Activated effector memory CD4-positive, alpha-beta T cell treated with anti-CD3 and anti-CD28 coated beads, Interleukin-2, amount 50 U/mL, for 16 hours (primary cell): ENCODE measurements at places on chromosomes 6 and 20.

- no peak for DNase-seq
Observed at GRCh38 chr20:44627364-44628010, 24.0 kb downstream of the ADA start.

DNA sequence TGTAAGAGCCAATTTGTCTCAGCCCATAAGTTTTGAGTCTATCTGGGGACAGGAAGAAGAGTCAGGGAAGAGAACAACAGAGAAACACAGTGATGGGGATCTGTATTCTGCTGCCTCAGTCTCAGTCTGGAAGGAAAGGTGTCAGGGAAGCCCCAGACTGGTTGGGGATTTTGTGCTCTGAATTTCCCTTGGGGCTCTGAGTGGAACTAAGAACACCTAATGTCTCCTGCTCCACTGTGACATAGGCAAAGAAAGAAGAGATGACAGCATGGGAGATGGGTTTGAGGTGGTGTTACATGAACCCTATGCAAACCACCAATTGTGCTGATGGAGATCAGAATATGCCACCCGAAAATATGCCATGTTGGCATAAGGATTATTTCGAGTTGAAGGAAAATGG is 139.5 kb upstream of the MYLIP start:
- no peak for DNase-seq

- DNase-seq: no peak
Observed at GRCh38 chr20:23147647-23147963, 61.5 kb upstream of the CD93 start.

- no peak for DNase-seq
Observed at GRCh38 chr6:83442752-83443151, 11.9 kb upstream of the ME1 start.

DNA sequence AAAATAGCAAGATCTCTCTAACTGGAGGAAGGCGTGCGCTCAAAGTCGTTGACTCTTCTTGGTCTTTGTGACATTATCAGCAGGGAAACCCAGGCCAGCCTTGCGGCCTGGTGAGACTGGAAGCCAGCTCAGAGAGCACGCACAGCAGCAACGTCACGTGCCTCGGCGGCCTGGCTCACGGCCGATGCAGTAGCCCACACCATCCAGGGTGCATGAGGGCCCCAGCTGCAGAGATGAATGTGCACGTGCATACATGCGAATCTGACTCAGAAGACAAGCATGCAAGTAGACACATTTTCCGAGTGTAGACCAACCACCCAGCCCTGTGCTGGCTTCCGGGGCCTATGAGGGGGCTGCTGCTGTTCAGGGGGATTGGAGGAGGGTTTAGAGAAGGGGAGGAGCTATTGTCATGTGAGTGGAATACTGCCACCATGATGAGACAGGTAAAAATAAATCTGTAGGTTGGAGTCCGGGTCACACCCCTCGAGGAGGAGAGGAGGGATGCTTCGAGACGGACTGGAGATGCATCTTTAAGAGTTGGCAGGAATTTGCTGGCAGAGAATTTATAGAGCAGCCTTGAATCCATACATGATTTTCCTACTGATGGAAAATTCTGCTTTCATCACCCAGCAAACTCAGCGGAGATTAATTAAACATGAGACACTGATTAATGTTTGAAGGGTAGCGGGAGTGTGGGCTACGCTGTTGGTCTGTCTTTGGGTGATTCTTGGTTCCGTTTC is 388.2 kb downstream of the CDH4 start:
- DNase-seq: no peak

GRCh38 chr20:14295770-14296309 is 41.6 kb downstream of the FLRT3 start:
- no peak for DNase-seq

- no peak for DNase-seq
Observed at GRCh38 chr6:19879663-19880062, 42.5 kb downstream of the ID4 start.

GRCh38 chr6:124203812-124204167 is 400.1 kb downstream of the NKAIN2 start:
- no peak for DNase-seq

DNA sequence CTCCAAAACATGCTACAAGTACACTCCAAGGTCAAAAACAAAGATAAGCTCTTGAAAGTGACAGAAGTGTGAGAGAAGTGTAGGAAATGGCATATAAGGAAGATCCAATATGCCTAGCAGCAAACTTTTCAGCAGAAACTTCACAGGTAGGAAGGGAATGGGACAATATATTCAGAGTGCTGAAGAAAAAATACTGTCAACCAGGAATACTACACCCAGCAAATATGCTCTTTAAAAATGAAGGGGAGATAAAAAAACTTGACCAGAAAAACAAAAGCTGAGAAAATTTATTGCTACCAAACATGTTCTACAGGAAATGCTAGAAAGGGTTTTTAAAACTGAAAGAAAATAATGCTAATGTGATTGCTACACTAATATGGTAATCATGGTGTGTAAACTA is 46.2 kb downstream of the THBS2 start:
- DNase-seq: no peak

DNA sequence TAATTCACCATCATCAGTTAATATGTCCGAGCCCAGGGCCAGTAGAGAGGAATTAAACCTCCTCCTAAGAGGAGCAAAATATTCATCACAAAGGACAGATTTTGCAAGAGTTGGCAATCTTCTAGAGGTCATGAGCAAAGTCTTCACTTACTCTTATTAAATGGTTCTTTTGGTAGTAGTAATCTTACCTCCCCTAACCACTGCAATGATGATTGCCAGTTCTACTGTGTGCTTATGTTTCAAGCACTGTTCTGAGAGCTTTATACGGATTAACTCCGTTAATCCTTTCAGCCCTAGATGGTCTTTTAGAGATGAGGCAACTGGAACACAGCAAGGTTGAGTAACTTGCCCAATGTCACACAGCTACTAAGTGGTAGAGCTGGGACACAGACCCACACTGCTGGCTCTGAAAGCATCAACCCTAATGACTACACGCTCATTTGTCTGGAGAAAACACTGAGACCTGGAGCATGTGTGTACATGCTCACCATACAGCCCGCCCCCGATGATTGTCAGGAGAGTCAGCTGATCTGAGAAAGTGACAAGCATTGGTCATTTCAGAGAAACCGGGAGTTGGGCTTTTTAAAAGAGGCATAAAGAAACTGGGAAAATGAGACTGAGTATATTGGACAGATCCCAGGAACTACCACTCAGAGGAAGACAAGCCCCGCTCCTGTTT is 276.0 kb downstream of the NRN1 start:
- no peak for DNase-seq

GRCh38 chr6:16338577-16339264 is 100.3 kb downstream of the GMPR start:
- no peak for DNase-seq
